ENCODE measurements at places on chromosomes 11 and 22.

GRCh38 chr11:43983221-43983810 lies 40.9 kb downstream of the C11orf96 start:
- DNase-seq: no peak

DNA sequence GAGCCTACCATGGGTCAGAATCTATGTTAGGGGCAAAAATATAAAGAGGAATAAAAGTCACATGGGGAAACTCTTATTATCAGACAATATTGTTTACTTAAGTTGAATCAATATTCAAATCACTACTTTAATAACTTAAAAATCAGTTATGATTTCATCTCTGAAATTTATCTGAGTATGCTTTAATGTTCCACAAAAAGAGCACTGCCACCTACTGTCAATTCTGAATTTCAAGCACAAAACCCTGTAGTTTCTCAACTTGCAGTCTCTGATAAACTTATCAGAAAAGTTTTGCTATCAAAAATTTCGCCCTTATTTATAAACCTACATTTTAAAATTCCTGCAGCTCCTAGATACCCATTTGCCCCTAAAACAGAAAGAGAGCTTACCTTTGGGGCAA lies 47.3 kb downstream of the RDX start:
- no peak for DNase-seq

DNA sequence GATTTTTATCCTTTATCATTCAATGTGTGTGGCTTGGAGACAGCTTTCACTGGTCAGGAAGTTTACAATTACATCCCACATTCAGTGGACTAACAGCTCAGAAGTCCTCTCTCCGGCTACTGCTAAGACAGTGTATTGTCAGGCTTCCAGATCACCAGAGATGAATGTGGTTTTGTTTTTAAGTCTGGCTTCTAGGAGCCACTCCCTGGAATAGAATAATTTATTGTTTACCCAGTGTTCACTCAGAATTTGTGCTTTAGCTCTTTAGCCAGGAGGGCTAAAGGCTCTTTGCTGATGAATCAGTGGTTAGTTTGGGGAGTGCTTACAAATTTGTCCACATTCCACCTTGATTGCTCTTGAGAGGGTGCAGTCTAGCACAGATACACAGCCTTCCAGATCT lies 26.5 kb downstream of the TRIM77 start:
- DNase-seq: no peak

DNA sequence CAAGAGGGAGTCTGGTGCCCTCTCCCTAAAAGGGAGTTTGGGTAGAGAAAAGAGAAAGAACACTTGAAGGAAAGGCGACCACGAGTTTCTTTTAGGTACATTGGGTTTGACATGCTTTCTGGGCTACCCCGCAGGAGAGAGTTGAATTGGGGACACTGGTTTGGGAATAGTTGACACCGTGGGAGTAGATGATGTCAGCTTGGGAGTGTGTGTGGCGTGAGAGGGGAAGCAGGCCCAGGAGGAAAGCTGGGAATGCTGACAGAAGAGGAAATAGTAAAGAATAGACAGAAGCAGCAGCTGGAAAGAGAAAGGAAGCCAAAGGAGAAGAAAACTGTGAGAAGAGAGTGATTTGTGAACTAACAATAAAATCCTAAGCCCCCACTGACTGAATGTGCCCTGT lies 442.9 kb downstream of the DYNC2H1 start:
- DNase-seq: no peak

DNA sequence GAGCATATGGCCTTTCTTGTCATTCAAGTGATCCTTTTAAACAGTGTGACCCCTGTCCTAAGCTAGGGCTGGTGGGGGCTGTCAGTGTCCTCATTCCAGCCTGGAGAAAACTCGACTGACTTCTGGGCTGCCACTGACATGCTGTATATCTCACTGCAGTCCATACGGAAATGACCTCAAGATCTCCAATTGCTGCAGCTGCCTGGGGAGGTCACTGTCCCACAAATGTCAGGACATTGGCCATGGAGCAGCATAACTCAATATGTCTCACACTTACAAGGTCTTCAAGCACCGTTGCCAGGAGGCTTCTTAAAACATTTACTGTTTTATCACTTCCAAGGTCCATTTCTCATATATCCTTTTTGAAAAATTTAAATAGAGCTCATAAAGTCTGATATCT lies 27.8 kb upstream of the CSNK2A3 start:
- DNase-seq: no peak

- no peak for DNase-seq
These were observed 43.0 kb upstream of the WNT11 start for GRCh38 chr11:76249195-76249741.

DNA sequence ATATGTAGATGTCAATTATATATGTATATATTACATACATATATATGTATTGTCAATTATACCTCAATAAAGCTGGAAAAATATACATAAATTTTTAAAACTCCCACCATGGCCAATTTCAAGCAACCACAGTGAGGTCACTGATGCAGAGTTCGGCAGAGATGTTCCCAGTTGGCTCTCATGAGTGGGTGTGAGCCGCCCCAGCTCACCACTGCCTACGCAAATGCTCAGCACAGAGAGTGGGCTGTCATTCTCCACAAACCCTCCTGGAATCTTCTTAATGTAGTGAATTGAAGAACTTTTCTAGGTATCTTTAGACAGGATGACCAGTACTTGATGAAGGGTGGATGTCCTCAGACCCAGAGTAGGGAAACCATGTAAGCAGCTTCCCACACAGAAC lies 96.6 kb upstream of the TMEM45B start:
- DNase-seq: no peak

GRCh38 chr11:127056338-127056971 lies 55.9 kb upstream of the KIRREL3 start:
- no peak for DNase-seq

- no peak for DNase-seq
These were observed 23.1 kb downstream of the TTLL1 start for GRCh38 chr22:43066134-43066533.

GRCh38 chr11:16813126-16813525 lies 74.7 kb downstream of the C11orf58 start:
- DNase-seq: no peak

DNA sequence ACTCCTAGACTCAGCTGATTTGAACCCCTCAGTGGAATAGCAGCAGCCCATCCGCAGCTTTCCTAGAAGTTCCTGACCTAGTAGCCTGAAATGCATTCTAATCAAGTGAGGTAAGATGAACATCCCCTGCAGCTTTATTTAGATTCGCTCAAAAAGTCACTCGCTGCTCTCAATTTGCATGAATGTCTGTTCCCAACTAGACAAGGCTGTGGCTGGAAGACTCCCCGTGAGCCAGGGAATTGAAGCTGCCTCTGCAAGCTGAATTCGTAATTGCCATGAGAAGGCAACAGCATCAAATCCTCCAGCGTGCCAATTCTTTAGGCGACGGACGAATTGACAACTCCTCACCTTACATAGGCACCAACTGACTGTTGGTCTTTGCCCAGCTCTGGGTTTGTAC lies 17.1 kb upstream of the SCN3B start:
- no peak for DNase-seq

GRCh38 chr11:62025487-62026105 lies 58.2 kb upstream of the FTH1 start:
- DNase-seq: peak; percentile 99

GRCh38 chr11:66136752-66137123 lies 66.7 kb downstream of the PACS1 start:
- DNase-seq: no peak

- no peak for DNase-seq
These were observed 88.0 kb upstream of the E2F8 start for GRCh38 chr11:19328586-19329311.

GRCh38 chr11:10658621-10659338 lies 34.8 kb downstream of the IRAG1 start:
- DNase-seq: no peak

DNA sequence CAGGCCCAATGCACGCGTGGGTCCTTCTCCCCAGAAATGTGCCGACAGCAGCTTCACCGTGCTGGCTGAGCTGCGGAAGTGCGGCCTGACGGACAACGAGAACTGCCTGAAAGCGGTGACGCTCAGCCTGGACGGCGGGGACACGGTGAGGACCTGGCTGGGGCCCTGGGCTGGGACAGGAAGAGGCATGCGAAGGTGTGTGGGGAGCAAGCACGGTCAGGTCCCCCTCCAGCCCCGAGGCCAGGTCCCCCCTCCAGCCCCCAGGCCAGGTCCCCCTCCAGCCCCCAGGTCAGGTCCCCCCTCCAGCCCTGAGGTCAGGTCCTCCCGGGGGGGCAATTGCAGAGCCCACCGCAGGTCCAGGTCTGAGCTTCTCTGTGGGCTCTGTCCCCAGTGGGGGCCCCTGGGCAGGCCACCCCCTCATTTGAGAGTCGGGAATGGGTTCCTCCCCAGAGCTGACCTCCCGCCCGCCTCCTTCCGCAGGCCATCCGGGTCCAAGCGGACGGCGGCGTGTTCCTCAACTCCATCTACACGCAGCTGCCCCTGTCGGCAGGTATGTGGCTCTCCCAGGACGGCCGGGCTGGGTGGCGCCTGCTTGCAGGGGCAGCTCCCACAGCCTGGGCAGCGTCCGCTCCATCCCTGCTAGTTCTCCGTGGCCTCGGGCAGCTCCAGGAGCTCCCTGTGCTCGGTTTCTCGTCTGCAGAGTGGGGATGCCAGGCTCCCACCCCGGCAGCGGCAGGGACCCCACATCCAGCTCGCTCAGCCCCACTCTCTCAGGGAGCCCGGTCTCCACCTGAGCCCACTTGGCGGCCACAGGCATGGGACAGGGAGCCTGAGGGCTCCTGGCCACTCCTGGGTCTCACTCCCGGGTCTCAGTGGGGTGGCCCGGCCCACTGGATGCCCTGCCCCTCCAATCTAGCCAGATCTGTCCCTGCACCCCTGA lies 7.9 kb downstream of the MUC5B start:
- no peak for DNase-seq

DNA sequence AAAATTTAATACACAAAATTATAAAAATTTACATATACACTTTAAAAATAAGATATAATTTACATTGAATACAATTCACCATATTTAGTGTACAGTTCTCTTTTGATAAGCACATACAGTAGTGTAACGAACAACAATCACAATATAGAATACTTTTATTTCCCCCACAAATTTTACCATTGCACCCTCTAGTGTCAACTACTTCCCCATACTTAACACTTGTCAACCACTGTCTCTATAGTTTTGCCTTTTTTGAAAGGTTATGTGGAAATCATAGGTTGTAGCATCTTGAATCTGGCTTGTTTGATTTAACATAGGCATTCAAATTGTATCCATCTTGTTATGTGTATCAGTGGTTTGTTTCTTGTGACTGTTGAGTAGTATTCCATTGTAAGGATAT lies 21.3 kb upstream of the PANX1 start:
- no peak for DNase-seq

DNA sequence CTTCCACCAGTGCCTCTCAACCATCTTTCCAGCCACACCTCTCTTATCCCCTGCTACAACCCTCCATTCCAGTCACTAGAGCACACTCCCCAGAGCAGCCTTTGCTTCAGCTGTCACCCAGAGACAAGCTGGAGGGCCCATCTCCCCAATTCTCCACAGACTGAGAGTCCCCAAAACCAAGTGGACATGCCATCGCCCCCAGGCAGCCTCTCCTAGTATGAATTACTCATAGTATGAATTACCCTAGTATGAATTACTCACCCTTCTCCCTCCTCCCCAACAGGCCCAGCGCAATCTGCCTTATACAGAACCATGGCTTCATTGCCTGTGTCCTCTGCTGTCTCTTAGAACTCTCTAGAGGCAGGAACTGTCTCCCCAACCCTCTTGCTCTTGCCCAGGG lies 24.8 kb downstream of the MYH9 start:
- DNase-seq: no peak

DNA sequence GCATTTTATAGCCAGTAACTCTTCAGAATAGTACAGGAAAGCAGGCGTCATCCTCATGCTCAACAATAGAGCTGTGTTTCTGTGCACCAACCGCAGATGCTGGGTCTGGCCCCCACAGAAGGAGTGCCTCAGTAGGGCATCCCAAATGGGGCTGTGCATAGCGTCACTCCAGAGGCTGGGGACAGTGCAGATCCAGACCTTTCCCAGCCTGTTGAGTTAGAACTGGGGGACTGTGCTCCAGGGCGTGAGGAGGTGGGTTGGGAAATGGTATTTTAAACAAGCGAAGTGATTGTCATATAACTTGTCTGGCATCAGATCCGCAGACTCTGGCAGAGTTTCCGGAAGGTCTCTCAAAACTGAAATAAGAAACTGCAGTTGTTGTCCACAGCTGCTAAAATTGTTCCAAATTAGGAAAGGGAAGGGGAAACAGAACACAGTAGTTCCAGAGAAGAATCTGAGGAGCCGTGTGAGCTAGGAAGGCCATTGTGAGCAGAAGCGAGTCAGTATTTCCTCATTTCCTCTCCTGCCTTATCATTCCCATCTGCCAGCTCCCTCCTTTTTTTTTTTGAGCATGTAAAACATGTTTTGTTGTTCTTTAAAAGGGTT lies 52.2 kb downstream of the JAM3 start:
- DNase-seq: no peak

- no peak for DNase-seq
These were observed 140.4 kb upstream of the TBCEL start for GRCh38 chr11:120883404-120884080.

GRCh38 chr11:118889797-118890196 lies 6.1 kb downstream of the CXCR5 start:
- no peak for DNase-seq

DNA sequence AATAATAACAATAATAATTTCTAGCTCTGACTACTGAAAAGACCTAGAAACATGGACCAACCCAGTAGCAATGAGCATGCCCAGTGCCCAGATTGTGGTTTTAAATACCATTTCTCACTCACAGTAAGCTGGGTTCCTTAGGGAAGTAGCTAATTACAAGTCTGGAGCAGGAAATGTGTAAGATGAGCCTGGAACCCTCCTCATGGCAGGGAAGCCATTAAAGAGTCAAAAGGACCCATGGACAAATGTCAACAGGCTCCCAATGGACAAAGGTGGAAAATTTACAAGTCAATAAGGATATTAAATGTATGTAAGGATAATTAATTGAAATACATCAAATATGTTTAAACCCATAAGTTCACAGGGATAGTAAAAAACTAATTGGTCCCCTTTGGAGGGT lies 10.6 kb upstream of the CSNK2A3 start:
- DNase-seq: no peak

DNA sequence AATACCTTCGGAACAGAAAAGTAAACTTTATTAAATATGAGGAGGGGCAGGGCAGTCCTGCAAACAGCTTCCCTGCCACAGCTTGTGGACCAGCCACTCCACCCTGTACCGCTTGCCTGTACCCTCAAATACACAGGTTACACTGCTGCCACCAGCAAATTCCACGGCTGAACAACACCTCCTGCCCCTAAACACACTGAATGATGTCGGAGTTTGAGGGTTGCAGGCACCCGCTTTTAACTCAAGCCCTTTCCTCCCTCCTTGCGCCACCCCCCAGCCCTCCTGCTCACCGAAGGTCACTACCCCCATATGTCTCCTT lies 4.0 kb downstream of the VSIG2 start:
- no peak for DNase-seq

- no peak for DNase-seq
These were observed at the start of gene VPREB3 for GRCh38 chr22:23754220-23754919. Gene VPREB3 (minus strand): TSS chr22:23754425. CDS start chr22:23754363, 62 bp downstream.

GRCh38 chr11:46309814-46310259 lies 32.4 kb downstream of the CREB3L1 start:
- peak; percentile 33 for DNase-seq

DNA sequence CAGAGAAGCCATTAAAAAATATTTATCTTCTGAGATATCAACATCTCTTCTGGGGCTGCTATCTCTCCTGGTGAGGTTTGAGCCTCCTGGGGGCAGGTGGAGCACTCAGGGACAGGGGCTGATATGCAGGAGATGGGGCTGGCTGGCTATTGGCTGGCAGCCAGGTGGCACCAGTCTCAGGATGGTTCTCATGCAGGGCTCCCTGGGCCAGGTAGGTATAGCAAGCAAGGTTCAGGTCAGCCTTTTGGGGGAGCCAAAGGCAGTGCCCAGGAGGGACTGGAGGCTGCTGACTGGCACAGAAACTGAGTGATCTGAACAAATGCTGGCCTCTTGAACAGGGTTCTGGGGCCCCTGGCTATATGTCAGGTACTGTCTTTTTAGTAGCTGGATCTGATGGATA lies 29.7 kb upstream of the EMSY start:
- DNase-seq: no peak
